ENCODE measurements at places on chromosomes 7 and 10.

DNA sequence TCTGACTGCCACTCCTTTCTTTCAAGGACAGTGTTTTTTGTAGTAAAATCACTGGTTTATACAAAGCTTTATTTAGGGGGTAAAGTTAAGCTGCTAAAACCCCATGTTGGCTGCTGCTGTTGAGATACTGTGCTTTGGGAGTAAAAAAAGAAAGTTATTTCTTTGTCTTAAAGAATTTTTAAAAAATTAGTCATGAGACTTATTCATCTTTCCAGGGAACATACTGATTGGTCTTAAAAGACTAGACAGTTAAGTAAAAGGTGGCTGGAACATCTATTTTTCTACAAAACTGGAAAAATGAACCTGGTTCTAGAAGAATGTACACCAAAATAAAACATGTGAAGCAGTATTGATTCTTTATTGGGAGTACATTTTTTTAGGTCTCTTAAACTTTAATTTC, 20.6 kb downstream of the BBIP1 start:
- no peak for DNase-seq

DNA sequence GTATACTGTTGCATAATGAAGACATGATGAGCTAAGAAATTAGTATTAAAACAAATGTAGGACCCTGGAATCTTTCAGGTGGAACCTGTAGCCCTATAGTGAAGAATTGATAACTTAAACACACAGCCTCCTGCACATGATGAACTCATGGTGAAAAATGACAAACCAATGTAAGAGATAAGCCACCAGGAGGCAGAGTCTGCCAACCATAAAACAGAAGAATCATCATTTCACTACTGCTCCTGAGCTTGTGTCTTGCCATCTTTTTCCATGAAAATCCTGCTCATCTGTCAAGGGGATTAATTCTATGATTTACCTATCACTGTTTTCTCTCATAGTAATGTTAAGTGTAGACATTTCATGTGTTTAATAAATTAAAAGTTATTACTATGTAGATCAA, 363.9 kb downstream of the MALRD1 start:
- DNase-seq: no peak

GRCh38 chr10:24343686-24344085, 134.7 kb downstream of the KIAA1217 start:
- DNase-seq: no peak

DNA sequence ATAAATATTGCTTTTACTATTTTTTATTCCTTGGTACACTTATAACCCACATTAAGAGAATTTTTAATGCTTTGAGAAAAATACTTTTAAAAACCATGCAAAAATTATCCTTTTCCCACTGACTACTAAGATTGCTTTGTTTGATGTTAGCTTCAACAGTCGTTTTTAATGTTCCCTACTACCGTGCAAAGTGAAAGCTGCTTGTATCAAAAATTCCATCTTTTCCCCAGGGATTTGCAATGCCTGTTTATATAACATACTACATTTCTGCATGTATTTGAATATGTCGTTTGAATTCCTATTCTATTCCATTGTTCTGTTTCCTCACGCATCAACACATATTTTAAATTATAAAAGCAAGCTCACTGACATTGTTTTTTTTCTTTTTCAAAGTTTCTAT, 54.4 kb downstream of the TFPI2 start:
- no peak for DNase-seq

DNA sequence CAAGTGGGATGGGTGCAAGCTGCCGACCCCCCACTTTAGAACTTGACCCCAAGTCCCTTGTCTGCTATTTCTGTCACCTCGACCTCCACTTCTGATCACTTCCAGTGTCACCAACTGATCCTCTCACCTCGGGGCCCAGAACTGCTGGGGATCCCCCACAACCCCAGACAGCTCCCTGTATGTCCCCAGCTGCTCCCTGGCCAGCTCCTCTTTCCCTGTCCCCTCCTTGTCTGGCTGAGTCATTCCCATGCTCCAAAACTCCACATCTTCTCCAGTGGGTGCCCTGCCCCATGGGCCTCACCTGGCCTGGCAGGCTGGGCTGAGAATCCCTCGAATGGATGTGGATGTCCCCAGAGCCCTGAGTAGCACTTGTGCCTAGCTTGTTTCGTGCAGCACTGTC, 154.3 kb upstream of the PCBD1 start:
- DNase-seq: no peak

DNA sequence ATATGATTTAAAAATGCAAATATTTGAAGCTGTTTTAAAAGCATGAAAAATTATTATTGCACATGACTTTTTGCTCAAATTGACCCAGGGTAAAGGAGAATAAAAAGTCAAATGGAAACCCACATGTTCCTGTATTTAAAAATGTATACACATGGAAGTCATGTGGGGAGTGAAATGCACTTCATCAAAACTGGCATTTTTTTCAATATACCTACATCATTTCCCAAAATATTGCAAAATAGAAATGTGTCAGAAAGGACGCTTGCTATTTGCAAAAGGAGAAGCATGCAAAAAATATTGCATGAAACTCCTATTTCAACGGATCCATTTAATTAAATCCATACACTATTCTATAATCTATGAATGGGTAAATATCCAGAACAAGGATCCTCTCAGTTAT, 117.0 kb downstream of the POU6F2 start:
- no peak for DNase-seq

DNA sequence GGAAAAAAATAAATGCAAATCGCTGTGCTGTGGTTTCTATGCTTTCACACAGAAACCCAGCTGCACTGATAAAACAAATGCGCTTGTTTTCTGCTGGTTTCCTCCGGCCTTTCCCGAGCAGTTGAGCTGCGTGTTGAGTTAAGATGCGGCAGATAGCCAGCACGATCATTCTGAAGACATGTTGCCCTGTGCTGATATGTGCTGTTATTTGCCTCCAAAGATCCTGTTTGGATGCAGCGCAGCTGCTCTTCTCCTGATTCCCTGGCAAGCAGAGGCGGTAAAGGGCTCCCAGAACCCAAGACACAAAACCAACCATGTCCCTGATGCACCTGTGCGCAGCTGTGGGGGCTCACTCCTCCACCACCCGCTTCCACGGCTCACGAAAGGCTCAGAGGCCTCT, 225.4 kb downstream of the PAXIP1 start:
- no peak for DNase-seq

- DNase-seq: no peak
Observed at GRCh38 chr7:158431941-158432347, 155.7 kb downstream of the PTPRN2 start.

GRCh38 chr7:29102558-29103151, 43.7 kb downstream of the CPVL start:
- DNase-seq: no peak

DNA sequence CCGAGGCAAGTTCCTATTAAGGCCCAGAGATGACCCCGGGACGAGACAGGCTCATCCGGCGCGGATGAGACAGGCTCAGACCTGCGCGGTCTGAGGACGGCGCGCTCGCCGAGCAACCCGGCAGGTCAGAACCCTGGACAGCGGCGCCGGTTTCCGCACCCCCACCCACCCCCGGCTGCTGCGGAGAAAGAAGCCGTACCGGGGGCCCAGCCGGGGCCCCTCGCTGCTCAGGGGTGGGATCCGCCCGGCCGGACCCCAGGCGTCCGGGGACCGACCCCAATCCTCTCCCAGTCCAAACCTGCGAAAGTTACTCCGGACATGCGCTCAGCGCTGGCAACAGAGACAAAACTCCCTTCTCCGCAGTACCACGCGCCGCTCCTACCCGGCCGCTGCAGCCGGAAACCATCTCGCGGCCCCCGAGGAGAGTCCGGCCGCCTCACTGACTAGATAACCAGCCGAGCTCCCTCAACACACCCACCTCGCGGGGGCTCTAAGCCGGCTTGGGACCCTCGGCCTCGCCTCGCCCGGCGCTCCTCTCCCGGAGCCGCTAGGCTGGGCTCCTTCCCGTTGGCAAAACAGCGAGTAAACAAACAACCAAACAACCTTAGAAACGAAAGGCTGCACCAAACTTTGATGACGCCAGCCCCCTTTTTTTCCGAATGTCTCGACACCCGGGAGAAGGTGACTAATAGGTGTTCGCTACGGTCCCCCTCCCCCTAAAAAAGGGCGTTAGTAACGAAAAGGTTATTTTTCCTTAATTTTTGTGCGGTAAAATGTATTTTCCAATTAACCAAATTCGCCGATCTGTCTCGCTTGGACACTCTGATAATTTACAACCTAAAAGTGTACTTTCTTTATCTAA, 2.3 kb upstream of the DRGX start:
- DNase-seq: peak; percentile 59

DNA sequence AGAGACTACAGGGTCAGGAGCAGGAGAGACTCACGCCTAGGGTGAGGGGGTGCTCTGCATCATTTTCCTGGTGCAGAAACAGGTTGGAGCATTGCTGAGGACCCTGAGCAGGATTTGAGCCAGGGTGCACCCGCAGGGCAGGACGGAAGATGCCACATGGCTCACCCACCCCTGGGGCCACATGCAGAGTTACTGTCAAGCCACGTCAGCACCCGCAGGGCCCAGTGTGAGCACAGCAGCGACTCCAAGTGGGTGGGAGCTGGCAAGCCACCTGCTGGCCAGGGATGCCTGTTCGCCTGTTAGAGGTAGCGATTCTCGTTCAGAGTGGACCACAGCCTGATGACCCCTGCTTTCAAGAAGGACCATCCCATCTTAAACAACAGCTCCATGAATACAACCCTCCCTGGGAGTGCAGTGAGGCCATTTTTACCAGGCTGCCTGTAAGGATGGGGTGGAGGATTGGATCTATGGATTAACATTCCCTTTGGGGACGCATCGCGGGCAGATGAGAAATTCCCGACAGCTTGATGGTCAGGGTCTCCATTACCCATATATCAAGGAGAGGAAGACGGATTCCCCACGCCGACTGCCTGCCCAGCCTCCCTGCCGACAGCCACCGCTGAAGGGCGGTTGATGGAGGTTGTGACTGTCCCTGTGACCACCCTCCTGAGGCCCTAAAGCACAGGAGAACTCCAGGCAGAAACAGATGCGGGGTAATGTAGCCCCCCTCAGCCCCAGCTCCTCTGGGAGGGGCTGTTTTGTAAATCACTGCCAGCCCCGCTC, 101.1 kb upstream of the RET start:
- no peak for DNase-seq

GRCh38 chr7:111018960-111019736, 71.8 kb upstream of the LRRN3 start:
- no peak for DNase-seq

GRCh38 chr7:512146-512510, 7.5 kb downstream of the PDGFA start:
- DNase-seq: no peak

DNA sequence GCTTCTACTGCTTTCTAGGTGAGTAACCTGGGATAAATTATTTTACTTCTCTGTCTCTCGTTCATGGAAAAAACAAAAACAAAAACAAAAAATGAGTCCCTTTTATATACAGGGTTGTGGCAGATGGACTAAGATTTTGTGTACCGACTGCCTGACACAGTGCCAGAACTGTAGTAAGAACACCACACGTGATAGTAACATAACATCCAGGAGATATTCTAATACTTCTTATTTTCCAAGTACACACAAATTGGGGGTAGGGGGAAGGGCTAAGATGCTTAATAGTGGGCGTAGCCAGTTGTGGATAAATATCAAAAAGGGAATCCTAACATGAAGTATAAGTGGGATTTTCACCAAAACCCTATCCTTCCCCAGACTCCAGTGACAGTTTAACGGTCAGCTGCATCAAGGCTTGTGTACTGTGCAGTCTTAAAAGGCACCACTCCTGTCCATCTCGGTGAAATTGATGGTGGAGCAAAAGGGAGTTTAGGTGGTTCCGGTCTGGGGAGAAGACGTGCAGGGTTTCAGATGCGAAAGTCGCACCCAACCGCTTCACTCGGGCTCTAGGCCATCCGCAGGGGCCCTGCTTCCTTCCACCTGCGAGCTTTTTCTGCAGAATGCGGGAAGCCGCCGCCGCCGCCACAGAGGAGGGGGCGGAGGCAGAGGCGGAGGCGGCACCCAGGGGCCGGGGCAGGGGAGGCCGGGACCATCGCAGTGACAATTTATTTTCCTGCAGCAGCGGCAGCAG, at the start of gene STAMBPL1:
STAMBPL1 (plus strand) TSS at position 712 of the 748 bp plus-strand sequence. CDS start 21,464 bp downstream, outside the sequence.
- DNase-seq: no peak

DNA sequence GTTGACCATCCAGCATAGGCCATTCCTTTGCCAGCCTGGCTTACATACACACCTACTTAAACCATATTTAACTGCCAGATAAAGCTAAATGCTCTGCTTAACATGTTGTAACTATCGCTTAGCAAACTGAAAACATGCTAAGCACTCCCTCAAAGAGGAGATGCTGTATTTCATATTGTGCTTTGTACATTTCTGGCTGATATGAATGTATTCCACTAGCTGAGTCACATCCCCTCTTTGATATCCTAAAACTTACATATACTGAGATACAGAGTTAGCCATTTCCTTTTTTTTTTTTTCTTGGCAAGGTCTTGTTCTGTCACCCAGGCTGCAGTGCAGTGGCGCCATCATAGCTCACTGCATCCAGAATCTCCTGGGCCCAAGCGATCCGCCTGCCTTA, 99.4 kb downstream of the TPST1 start:
- DNase-seq: no peak

- no peak for DNase-seq
Observed at GRCh38 chr10:46525177-46525823, 31.2 kb downstream of the GPRIN2 start.

DNA sequence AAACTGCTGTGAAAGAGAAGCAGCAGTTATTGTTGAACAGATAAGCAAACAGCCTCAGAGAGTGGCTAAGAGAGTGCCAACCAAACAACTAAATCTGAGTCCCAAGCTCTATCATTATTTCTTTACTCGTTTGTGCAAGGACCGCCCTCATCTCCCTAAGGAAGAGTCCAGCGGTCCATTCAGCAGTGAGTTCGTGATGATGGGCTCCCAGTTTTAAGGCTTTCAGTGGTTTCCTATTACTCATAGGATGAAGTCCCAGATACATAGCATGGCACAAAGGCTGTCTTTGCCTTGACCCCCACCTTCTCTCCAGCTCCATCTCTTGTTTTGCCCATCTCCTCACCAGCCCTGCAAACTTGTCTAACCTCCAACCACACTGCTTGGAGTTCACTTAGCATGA, 24.3 kb upstream of the PDE1C start:
- no peak for DNase-seq

GRCh38 chr7:13179775-13180523, 492.5 kb downstream of the ARL4A start:
- DNase-seq: no peak

- no peak for DNase-seq
Observed at GRCh38 chr10:123462756-123463155, 203.4 kb upstream of the GPR26 start.

GRCh38 chr7:131292141-131292905, 35.4 kb upstream of the MKLN1 start:
- DNase-seq: no peak

DNA sequence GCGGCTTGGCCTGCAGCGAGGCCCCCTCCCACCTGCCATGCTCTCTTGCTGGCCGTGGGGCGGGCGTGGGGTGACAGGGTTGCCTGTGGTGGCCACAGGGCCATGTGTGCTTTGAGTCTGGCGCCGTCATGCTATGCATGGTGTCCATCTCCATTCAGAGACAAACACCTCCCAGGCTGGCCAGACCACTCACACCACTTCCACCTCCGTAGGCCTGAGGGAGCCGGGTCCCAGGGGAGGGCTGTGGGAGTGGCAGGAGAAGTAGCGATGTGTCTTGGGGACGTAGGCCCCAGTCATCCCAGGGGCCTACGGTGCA, 65.5 kb downstream of the DNAJB6 start:
- no peak for DNase-seq
